ENCODE measurements at places on chromosomes 2 and 18.

- DNase-seq, result no peak
These were observed 308.4 kb downstream of the NDUFA10 start for GRCh38 chr2:239716536-239717318.

DNA sequence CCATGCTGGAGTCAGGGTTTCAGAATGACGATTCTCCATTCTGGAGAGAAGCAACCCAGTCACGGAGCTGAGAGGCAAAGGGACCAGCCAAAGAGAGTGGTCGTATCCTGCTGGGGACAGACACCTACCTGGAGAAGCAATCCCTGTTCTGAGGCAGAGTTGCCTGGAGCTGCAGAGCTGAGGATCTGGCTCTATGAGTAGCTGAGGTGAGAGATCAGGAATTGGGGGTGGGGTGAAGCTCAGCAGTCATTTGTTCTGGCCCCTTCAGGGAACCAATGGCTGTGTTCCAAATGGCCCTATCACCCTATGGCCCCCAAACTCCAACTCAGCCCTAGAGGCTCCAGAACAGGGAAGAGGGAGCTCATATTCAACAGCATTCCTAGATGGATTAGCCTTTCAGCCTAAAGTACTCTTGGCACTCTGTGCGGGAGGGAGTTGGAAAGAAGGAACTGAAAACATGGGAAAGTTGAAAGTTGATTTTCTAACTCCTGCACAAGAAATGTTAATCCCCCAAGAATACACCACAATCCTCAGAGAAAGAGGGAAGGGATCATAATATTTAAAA is 3.3 kb upstream of the ATRAID start:
- DNase-seq, result peak; percentile 33

DNA sequence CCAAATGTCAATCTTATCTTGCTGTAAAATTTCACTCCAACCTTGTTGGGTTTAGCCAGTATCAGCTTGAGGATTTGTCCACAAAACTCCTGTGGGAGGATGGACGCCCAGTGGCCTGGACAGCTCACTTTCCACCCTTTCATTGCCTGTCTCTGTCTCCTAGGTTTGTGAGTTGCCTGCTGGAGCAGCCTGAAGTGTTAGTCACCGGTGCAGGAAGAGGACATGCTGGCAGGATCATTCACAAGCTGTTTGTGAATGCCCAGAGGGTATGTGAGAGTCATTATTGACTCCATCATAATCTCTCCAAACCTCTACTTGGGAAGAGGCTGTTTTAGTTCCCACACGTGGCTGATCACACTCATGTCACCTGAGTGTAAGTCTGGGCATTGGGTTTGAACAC is 112.3 kb downstream of the RAB3GAP1 start:
- no peak for DNase-seq

GRCh38 chr2:226835420-226835795 is 446 bp upstream of the RHBDD1 start:
- DNase-seq, result no peak

- DNase-seq, result no peak
These were observed 4.2 kb downstream of the ERMN start for GRCh38 chr2:157321466-157321865.

DNA sequence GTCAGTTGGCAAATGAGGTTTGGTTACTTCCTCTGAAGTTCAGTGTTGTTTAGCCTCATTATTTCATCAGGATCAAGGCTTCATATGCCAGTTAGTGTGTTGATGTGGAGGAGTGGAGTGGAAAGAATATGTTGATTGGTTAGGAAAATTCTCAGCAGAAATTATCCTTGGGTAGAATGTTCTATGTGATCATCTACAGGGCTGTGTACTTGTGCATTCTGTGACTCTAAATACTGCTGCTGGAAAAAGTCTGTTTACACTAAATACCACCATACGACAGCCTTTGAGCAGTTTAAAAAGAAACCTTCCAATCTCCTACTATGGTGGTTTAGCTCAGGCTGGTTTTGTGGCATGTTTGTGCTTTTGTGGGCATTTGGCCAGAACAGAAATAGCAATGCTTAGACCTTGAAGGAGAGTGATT is 25.8 kb downstream of the CAB39 start:
- DNase-seq, result no peak

GRCh38 chr2:176763851-176764404 is 448.7 kb upstream of the HNRNPA3 start:
- DNase-seq, result peak; percentile 41

- DNase-seq, result peak; percentile 34
These were observed 2.1 kb downstream of the PCBP1 start for GRCh38 chr2:70089220-70089982.

GRCh38 chr2:24404491-24404921 is 44.2 kb upstream of the ITSN2 start:
- DNase-seq, result no peak

DNA sequence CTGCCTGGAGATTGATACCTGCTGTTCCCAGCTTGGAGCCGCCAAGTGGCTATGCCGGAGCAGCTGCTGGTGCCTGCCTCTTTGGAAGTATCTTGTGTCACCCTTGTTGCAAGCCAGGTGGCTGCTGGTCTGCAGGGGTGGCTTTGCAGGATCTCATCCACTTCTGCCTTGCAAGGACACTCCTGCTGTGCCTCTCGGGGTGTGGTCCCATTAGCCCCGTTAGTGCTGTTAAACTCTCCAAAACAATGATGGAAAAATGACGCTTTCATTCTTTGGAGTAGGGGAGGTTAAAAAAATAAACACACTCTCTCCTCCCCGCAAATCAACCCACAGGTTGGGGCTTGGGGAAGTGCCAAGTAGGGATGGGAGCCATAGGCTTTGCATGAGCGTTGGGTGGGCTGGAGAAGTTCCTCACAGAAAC is 352.8 kb downstream of the RNF144A start:
- DNase-seq, result no peak

GRCh38 chr2:100840519-100840918 is 20.6 kb downstream of the NPAS2 start:
- no peak for DNase-seq

DNA sequence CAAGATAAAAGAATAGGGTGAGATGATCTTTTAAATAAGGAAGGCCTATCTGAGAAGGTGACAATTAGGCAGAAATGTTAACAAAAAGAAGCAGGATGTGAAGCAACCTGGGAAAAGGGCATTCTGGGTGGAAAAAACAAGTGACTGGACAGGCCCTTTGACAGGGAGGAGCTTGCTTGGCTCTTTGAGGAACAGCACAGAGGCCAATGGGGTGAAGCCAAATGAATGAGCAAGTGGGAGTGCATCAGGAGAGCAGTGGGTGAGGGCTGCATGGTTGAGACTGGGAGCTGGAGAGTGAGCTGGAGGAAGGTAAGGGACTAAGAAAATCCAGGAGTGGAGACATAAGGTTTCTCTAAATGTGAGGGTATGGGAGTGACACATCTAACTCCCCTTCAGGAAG is 126.9 kb downstream of the TDRD15 start:
- no peak for DNase-seq
